ENCODE measurements at places on chromosomes 4 and X.

DNA sequence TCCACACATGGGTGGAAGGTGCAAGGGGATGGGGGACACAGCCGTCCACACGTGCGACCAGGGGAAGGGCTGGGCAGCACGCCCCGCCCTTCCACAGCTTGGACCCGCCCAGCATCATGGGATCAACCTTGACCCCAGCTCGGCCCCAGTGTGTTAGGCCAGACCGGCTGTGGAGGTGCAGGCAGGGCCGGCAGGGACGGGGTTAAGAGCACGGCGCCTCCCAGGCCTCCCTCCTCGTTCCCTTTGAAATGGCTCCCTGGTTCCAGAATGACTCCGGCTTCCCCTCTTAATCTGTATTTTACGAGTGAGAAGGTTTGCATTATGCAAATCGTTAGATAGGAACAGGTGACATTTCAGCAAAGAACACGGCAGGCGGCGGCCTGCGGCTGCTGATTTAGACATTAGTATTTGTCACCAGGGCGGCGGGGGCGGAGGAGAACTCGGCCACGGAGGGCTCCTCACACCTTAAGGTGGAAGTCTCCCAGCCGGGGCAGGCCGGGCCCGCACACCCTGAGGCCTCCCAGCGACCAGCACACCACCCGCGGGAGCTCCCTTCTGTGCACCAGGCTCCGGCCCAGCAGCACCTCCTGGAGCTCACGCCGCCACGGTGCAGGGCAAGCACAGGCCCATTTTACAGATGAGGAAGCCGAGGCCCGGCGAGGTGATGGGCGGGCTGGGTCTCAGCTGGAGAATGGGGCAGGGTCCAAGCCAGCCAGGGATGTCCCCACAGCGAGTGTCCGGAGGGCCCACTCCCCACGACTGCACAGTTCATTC, 116.1 kb downstream of the FAM53A start:
- DNase-seq = peak; percentile 30

DNA sequence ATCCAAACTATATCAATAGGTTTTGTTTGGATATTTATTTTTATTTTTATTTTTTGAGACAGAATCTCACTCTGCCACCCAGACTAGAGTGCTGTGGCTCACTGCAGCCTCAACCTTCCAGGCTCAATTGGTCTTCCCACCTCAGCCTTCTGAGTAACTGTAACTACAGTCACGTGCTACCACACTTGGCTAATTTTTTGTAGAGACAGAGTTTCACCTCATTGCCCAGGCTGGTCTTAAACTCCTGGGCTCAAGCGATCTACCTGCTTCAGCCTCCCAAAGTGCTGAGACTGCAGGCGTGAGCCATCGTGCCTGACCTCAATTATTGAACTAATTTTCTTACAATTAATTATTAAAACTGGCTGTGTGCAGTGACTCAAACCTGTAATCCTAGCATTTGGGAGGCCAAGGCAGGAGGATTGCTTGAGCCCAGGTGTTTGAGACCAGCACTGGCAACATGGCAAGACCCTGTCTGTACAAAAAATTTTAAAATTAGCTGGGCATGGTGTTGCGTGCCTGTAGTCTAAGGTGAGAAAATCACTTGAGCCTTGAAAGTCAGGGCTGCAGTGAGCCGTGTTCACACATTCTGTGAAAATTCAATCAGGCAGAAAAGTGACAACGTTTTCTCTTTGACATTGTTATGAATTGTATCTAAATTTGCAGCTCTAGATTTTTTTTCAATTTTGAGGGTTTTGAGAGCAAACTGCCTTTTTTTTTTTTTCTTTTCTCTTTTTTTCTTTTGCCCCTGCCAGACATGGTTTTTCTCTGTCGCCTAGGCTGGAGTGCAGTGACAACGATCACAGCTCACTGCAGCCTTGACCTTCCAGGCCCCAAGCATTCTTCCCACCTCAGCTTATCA, 66.0 kb downstream of the UBE2K start:
- no peak for DNase-seq

DNA sequence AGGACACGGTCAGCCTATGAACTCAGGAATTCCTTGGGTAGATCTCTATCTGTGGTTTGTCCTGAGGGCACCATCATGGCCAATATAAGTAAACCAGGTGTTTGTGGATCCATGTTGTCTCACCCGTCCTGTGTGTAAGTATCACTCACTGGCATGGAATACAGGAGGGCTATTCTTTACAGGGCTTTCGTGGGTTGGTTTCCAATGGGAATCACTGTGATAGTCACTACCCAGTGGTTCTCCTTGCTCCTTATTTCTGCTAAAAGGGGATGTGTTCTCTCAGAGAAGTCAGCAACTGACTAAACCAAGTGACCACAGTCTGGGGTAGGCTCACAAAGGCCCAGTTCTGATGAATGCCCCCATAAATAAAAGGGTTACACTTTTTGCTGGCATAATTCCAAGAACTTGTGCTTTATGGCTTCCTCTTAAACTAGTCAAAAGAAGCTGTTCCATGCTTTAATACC, 236.7 kb upstream of the JADE1 start:
- no peak for DNase-seq

GRCh38 chrX:120749141-120749846, 119.4 kb upstream of the C1GALT1C1 start:
- no peak for DNase-seq

- no peak for DNase-seq
Measured at GRCh38 chr4:15868826-15869413, 69.6 kb downstream of the FGFBP1 start.

GRCh38 chrX:68978255-68978654, 149.4 kb downstream of the EFNB1 start:
- no peak for DNase-seq

GRCh38 chr4:122635205-122635604, 14.3 kb upstream of the IL21 start:
- DNase-seq = no peak

DNA sequence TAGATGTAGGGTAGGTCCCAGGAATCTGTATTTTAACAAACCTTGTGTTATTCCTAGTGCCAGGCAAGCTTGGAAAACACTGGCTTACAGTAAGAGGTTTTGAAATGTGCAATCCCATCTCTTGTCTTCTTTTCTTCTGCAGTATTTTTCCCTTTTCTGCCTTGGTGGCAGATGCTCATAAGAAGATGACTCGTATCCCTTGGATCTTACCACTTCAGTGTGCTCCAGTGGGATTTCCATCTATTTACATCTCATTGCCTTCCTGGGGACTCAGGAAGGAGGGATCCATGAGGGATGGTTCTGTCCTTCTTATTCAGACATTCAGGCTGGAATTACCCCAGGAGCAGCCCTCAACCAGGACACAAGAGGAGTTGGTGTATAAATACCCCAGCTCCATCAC, 136.6 kb downstream of the NHS start:
- no peak for DNase-seq

GRCh38 chr4:74823194-74823593, 28.9 kb upstream of the BTC start:
- no peak for DNase-seq

DNA sequence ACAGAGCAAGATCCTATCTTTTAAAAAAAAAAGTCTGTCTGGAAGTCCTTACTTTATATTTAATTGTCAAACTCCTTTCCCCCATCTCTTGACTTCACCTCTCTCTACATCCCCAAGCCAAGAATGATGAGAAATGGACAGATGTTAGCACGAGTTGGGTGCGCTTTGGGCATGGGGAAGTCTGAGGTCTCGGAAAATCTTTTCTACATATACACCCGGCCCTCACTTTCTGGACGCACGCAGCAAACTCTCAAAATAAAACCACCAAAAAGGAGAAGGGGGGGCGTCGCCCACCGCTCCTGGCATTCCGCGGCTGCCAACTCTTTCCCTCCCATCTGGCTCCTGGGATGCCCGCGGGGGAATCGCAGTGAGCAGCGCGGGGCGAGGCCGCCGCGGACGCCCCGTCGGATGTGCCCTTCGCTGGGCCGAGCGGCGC, 756 bp downstream of the IGFBP7 start:
- DNase-seq = no peak

GRCh38 chrX:103276581-103277002, at the start of gene TCEAL5:
Gene TCEAL5, minus strand, starts transcription at chrX:103276750. Its CDS starts 2,187 bp downstream, at chrX:103274563.
- DNase-seq = peak; percentile 25

DNA sequence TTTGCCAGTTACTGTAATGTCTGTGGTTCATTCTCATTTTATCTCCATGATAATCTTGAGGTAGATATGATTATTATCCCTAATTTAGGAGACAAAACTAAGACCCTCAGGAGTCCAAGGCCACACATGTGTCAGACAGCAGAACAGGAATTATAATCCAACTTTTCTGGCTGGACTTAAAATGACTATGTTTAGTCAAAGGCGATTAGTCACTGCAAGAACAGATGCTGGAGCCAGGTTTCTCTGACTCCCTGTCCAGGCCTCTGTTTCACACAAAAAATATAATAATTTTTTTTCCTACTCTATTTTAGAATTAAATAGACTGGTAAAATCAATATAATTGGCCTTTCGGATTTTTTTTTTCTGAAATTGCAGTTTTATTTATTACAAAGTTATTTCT, 56.7 kb upstream of the TMEM131L start:
- DNase-seq = no peak

DNA sequence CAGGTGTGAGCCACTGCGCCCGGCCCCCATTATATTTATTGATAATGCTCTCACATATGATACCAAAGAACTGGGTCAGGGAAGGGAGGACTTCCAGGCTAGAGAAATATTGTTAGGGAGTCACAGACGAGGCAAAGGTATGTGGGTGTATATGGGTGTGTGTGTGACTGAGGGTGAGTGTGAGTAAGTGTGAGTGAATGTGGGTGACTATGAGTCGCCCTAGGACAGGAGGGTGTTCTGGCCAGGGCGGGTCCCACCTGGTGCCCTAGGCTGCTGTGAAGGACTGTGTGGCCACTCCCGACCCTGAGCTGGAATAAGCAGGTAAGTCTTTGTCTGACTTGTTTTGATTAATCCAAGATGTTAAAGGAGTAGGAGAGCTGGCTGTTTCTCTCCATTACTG, 34.4 kb downstream of the RWDD4 start:
- no peak for DNase-seq

- DNase-seq = peak; percentile 75
Measured at GRCh38 chrX:18640686-18641085, 31.2 kb downstream of the RS1 start.

- DNase-seq = peak; percentile 37
Measured at GRCh38 chr4:3880615-3881120, 114.5 kb downstream of the ADRA2C start.

DNA sequence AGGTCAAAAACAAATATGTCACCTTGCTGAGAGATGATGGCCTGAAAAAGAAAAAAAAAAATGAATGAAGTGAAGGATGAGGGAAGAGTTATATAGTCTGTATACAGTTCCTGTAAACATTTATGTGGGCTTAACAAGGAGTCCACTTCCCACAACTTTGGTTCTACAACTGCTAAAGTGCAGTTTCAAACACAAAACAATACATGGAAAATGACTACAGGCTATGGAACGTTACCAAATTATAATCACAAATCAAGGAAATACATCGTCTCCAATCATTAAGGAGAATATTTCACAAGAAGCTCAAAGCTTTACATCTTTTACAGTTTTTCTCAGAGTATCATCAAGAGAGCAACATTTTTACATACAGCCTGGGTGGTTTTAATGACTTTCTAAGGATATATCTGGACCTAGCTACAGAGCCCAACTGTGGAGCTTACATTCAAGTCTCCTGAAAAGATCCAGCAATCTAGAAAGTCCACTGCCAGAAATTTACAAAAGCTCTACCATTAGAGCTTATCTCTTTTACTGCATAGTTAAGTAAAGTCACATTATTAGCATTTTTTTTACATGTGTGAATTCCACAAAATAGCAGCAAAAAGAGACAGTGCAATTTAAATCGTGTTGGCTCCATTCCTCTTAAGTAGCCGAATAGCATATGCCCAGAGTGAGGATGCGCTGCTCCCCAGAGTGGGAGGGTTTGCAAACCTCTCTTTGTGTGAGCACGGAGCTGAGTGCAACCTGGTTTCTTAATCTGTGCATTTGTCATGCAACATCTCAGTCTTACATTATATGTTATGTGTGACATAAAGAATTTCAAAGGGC, 128.3 kb downstream of the MANBA start:
- no peak for DNase-seq
